ENCODE measurements at places on chromosomes 3 and 15.

- no peak for DNase-seq
These were observed 508.2 kb upstream of the SUCLG2 start for GRCh38 chr3:68162644-68163043.

DNA sequence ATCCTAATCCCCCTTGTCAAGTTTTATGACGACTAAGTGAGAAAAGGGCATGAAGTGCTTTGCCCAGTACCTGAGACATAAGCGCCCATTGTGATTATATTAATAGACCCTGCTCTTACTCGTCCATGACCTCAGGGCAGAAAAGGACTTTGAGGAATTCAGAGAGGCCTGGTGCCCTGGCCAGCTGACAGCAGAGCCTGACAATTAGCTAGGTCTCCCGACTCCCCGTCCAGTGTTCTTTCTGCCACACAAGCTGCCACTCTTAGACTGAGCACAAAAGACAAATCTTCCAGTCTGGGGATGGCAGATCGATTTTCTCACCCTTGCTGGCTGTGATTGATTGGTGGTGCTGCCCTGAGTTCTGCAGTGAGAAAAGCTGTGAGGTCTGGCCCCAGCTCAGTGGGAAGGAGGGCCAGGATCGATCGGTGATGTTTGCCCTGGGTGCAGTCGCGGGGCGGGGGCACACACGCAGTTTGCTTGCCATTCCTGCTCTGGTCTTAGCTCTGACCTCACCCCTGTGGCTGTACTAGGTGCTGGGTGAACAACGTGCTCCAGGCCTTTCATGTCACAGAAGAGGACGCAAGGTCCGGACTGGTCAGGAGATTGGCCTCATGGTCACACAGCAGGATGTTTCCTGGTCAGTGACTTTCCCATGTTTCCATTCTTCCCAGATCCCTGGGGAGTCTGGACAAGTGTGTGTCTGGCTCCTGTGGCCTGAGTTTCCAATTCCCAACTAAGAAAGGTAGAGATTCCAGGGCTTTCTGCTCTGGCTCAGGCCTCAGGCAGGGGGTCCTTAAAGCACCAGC, 67.4 kb upstream of the TLE3 start:
- DNase-seq: no peak

DNA sequence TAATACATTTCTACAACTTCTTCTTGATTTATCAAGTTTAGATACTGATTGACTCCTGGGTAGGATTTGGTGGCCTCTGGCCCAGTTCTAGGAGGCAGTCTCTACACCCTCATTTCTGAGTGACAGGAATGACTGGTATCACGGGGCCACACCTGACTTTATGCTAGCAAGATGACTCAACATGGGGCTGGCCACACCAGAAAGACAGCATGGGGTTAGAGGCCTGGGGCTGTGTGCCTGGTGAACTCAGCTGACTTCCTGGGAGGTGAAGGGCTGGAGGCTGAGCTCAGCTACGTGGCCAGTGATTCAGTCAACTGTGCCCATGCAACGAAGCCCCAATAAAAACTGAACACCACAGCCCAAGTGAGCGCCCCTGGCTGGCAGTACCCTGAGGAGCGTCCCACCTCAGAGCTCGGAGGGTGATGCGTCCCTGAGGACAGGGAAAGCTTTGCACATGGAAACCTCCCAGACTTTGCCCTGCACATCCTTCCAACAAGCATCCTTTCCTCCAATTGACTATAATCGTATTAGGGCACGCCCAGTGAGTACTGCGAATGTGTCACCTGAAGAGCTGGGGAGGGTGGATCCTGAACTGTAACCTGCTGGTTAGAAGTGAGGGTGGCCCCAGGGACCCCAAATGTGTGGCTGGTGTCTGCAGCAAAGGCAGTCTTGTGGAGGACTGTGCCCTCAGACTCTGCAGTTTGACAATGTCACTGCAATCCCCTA, 57.2 kb downstream of the NIPA2 start:
- DNase-seq: no peak

DNA sequence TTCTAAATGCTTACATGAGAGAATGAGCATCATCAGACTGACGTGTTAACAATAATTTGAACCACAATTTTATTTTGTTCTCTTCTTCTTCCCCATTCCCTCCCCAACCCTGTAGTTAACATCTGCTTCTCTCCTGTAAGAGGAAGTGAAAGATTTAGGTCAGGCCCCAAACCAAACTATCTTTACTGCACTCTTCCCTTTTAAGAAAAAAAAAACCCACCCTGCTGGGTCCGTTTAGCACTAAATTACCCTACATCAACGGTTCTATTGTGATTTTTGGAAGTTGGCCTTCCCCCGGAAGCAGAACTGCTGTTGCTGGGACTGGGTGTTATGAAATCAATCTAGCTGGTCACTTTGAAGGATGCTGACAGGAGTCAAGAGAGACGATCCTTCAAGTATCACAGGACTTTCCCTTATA, 49.4 kb downstream of the NFKBIZ start:
- DNase-seq: no peak

DNA sequence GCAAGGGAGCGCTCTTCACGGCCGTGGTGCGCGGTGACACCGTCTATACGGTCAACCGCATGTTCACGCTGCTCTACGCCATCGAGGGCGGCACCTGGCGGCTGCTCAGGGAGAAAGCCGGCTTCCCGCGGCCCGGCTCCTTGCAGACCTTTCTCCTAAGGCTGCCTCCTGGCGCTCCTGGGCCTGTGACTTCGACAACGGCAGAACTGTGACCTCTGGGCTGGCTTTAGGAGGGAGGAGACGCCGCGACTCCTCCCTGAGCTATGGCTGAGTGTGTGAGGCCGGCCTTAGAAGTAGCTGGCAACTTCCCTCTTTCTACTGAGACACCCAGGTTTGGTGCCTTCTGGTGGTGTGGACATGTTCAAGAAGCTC, 1.4 kb downstream of the KBTBD13 start:
- DNase-seq: peak; percentile 57

DNA sequence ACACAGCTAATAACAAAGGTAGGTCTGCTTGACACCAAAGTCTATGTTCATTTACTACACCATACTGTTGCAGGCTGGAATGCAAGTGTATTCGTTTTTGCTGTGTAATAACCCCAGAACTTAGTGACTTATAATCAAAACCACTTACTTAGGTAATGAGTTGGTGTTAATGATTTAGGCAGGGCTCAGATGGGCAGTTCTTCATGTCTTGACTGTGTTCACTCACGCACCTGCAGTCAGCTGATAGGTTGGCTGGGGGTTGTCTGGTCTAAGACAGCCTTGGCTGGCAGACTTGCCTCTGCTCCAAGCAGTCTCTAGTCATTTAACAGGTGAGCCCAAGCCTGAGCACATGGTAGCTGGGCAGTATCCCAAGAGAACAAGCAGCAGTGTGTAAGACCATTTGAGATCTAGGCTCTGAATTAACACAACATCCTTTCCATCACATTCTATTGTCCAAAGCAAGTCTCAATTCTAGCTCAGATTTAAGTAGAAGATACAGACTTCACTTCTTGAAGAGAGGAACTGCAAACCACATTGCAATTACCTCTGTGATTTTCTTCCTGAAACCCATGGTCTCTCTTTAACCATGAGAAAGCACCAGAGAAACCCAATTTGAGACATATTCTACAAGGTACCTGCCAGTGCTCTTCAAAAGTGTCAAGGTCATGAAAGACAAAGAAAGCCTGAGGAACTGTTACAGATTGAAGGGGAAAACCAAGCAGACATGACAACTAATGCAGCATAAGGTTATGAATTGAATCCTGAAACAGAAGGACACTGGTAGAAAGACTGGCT, 13.3 kb upstream of the DCLK3 start:
- DNase-seq: no peak

DNA sequence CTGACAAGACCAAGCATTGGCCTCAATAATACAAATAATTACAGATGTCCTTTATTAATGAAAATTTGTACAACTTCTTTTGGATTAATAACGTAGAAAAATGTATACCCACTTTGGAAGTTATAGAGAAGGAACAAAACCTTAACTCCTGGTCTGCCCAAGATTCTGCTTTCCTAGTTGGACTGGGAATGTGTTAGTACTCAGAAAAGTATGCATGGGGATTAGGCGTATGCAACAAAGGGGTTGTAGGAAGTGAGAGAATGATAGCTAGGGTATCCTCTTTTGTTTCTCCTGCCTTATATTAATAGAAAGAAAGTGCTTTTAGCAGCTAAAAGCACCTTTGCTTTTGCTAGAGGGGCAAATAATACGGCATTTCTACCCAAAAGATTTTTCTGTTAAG, 116.2 kb upstream of the LRRFIP2 start:
- DNase-seq: peak; percentile 7

DNA sequence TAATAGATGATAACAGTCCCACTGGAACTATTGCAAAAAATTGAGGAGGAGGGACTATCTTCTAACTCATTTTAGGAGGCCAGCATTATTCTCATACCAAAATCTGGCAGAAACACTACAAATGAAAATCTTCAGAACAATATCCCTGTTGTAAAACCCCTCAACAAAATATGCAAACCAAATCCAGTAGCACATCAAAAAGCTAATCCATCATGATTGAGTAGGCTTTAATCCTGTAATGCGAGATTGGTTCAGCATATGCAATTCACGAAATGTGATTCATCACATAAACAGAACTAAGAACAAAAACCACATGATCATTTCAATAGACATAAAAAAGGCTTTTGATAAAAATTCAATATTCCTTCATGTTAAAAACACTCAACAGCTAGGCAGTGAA, 23.9 kb upstream of the PLSCR2 start:
- peak; percentile 42 for DNase-seq

GRCh38 chr15:60115579-60116380, 111.7 kb downstream of the FOXB1 start:
- DNase-seq: no peak

DNA sequence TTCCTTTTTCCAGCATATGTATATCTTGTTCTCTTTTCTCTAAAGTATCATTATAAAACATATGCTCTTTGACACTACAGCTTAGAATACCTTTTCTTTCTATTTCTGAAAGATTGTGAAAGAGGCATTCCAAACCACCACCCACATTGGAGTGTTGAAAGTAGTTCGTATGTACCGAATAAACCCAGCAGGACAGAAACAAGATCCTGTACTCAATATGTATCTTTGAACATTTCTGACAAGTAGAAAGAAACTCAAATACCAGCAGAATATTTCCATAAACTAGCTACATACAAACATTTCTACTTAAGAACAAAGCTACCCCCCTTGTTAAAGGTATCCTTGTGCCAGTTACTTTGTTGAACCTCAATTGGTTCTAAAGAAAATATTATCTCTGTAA, 415.3 kb upstream of the ALCAM start:
- DNase-seq: peak; percentile 82

- peak; percentile 65 for DNase-seq
These were observed 649 bp upstream of the PLOD2 start for GRCh38 chr3:146161663-146162002.

DNA sequence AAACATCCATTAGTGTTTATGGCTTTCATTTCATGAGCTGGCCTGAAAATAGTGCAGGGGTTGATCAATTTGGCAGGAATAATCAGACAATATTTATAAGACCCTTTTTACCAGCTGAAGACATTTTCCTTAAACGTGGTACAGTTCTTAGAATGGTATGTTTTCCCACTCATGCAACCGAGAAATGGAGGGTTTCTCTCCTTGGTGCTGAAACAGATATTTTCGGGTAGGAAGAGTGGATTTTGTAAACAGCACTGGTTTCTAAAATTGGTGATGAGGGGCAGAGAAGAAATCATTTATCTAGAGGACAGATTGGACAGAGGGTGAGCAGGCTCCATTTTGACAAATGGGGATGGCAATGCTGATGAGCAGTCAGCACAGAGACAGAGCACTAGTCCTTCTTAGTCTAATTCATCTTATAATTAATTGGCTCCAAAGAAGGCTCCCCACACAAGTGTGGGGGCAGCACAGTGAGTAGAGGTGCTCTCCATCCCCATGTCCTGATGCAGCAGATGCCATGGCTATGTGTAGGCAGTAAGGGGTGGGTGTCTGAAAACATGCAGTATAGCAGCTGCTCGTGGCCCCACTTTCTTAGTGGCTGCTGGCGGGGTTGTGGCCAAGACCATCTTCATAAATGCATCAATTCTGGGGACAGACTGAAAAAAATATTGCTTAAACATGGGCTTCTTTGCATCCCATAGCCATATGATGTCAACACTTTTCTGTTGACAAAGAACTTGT, 18.1 kb upstream of the SLC7A14 start:
- DNase-seq: no peak

DNA sequence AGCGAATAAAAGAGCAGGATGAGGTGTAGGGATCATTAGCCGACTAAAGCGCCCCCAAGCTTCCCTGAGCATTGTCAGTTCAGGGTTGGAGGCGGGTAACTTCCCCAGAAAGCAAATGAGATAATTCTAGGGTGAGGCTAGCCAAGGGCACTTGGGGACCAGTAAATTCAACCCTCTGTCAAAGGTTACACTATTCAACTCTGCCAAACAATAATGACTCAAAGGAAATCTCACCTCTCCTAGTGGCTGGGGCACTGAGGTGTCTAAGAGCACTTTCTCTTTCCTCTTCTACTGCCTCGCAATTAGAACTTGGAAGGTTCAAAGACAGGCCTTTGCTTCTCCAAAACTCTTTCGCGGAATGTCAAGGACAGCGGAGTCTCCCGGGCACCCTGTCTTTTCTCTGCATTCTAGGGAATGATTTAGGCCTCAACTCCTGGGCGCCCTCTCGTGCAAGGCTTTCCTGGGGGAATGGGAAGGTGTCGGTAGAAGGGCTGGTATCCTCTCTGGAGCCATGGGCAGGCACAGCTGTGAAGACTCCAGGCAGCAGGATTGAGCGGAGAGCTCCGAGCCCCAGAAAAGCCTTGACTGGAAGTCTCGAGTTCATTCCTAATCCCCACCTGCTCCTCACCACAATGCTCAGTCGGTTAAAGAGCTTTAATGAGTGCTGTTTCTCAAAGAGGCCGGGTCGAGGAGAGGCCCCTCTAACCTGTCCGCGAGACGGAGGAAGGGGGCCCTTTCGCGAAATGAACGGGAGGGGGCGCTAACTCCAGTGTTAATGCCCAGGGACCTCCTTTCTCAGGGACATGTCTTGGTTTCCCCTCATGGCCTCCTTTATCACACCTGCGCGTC, 21.9 kb downstream of the ZIC4 start:
- no peak for DNase-seq

DNA sequence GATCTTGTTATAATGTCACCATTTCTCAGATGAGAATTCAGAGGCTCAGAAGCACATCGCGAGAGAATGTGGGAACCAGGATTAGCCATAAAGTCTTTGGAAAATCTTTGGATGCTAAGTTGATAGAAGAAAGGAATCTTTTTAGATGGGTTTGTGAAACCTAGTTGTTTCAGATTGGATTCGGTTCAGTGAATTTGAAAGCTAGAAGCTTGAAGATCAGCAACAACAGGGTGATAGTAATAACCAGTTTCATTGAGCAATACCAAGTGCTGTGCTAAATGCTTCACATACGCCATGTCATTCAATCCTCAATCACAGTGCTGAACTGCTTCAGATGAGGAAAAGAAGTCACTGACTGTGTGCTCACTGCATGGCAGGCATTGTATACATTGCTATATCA, 47.4 kb upstream of the MITF start:
- DNase-seq: peak; percentile 24

GRCh38 chr3:189232790-189233189, 61.0 kb downstream of the TPRG1 start:
- DNase-seq: no peak

Data from fibroblast of gingiva (primary cell).